Central memory CD4-positive, alpha-beta T cell (primary cell): ENCODE measurements at places on chromosomes 5 and 9.

DNA sequence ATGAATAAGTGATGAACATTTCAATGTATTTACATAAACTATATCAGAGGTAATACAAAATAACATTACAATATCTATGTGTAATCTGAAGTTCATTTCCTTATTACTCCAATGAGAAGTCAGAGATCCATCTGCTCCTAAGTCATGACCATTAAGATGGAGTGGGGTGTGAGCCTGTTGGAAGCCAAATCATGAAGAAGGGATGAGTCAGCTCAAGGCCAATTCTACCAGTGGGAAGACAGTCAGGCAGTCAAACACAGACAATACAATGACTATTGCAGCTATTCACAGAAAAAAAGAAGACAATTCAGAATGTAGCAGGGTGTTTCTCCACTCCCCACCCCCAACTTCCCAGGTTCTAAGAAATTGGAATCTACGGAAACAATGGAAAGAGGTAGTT is 155.0 kb downstream of the NFIB start:
- DNase-seq: no peak

DNA sequence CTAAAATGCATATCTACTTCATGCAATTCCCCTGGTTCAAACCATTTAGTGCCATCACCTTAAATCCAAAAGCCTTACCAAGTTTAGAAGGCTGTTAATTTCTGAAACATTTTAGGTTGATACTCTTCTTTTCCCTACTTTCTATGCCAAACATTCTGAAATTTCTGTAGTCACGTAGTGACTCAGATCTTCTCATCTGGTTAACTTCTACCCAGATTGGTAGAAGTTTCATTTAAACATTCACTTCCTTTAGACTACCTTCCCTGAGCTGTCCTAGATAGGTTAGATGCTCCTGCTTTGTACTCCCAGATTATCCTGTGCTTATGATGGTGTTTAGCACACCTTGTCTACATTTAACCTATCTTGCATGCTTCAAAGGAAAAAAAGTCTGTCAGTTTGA is 9.9 kb downstream of the RAD50 start:
- DNase-seq: no peak

GRCh38 chr9:95087659-95088242 is 229.8 kb downstream of the FANCC start:
- DNase-seq: no peak

DNA sequence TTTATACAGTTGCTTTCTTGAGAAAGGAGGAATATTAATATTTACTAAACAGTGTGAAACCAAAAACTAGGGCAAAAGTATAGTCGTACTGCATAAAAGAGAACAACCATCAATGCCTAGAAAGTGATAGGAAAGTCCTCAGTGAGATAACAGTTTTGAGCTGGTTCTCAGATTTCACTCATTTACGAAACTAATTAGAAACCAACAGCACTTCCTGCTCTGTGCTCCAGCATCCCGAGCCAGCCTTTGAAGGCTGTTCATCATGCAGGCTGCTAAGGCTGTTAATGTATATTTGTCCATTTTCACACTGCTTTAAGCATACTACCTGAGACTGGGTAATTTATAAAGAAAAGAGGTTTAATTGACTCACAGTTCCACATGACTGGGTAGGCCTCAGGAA is 2039.9 kb downstream of the EFNA5 start:
- no peak for DNase-seq

GRCh38 chr5:151178777-151179488 is 21.4 kb upstream of the ANXA6 start:
- DNase-seq: no peak

DNA sequence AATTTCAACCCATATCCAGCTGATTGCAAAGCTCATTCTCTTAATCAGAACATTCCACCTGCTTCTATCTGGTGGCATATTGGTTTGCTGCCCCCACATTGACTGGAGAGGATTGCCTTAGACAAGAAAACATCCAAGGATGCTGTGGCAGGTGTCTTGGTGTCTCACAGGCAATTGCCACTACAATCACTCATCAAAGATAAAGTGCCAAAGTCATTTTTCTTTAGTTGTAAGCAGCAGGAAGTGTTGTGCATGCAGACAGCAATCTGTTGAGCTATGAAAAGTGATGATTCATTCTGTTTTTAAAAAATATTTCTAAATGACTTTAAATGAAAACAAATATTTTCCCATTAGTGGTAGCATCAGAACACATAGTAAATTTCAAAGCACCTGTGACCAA is 53.9 kb downstream of the CDH6 start:
- no peak for DNase-seq

DNA sequence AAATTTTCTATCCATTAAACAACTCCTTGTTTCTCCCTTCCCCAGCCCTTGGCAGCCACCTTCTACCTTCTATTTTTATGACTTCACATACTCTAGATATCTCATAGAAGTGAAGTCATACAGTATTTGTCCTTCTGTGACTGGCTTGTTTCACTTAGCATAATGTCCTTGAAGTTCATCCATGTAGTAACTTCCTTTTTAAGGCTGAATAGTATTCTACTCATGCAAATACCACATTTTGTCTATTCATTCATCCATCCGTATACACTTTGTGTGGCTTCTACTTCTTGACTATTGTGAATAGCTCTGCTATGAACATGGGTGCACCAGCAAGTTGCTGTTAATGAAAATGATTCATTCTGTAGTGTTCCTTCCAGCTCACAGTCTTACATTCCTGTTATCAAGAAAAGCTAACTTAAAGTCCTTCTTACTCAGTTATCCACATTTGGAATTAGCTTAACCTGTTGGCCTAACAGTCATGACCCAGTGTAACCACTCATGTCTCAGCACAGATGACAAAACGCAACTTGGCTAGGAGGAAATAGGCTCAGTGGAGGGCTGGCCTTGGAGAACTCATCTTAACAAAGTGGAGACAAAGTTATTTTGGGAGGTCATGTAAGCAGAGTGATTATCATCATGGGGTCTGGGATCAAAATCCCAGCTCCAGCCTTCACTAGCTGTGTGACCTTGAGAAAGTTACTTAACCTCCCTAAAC is 129.7 kb upstream of the MAP3K1 start:
- no peak for DNase-seq

- no peak for DNase-seq
Observed at GRCh38 chr5:57034201-57034916, 82.4 kb upstream of the MIER3 start.
